ENCODE measurements at places on chromosomes 6 and 20. TPM values are rescaled to one million over a fixed set of nuclear protein-coding genes. Genes with fewer than 3 reads are reported as not detected.

Gene ZBTB12
- 3.5 TPM for total RNA-seq

Gene BCAS1
- not detected for total RNA-seq

Gene RAMACL
- total RNA-seq = 2.4 TPM

Gene STX7
- 54.1 TPM for total RNA-seq

Gene NOP56
- total RNA-seq = 240 TPM

Gene TSBP1
- total RNA-seq = not detected

Measured in pulmonary artery endothelial cell (primary cell).